ENCODE measurements at places on chromosomes 2 and 18. TPM values are rescaled to one million over a fixed set of nuclear protein-coding genes. Genes with fewer than 3 reads are reported as not detected.

Gene MC4R
- 0.16 TPM for polyA plus RNA-seq

Gene GPR45
- not detected for polyA plus RNA-seq

Gene EMILIN2
- polyA plus RNA-seq: 22.4 TPM

DNA sequence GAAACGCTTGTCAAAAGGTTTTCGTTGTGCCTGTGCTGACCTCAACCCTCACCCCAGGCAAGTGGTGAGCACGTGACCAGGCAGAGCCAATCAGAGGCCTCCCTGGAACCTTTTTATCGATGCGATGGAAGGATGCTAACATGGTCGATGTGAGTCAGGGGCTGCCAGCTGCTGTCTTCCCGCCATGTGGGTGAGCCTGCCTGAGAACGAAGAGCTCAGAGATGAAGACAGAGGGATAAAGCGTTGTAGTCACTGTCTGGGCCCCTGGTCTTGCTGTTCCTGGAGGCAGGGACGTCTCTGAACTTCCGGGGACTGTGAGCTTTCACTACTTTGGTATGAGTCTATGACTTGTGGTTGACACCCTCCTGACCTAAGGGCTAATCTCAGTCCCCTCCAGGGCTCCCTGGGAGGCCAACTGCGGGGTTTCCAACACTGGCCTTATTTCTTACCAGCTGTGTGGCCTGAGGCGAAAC is 18.6 kb downstream of the DNMT3A start:
- DNase-seq: no peak

DNA sequence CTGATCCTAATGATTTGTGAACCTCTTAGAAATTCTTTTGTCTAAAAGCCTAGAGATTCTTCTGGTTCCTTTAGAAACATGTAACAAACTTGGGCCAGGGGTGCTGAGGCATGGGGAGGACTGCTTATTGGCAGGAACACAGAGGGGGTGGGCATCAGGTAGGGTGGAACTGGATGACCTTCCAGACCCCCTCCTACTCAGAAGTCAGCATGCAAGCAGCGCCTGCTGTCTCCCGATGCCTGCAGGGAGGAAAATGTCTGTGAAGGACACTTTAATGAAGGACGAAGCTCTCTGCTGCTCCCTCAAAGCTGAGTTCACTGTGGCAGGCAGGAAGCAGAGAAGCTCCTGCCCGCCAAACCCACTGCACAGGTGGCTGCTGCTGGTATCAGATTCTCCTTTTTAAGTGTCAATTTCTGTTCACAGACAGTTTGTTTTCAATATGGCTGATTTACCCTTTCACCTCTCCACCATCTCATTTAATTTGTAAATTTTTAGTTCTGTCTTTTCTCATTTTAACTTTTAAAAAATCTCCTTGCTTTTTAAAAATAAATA is 19.4 kb downstream of the COA5 start:
- no peak for DNase-seq

Gene ZNF892
- polyA plus RNA-seq: 2.0 TPM

- DNase-seq: no peak
Observed at GRCh38 chr2:128310094-128310716, 8.5 kb downstream of the HS6ST1 start.

Gene MC5R
- polyA plus RNA-seq: 3.1 TPM

GRCh38 chr18:35581546-35581897 is at the start of gene GALNT1:
Gene GALNT1, plus strand, starts transcription at chr18:35581740. Its CDS starts 72,923 bp downstream, at chr18:35654663.
- DNase-seq: no peak

DNA sequence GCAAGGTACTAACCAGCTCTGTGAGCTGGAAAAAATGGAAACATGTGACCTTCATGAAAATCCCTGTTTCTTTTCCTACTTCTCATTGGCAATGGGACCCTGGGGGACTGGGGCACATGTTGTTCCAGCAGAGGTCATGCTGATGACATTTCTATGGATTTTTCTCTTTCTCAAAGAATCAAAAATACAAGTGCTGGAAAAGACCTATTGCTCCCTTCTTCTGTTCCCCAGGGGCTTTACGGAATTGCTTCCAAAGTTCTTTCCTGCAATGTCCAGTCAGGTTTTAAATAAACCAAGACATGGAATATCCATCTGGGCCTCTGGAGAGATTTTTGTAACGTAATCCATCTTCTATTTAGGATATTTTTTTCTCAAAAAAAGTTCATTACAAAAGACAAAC is 1006.1 kb upstream of the CELF4 start:
- no peak for DNase-seq

GRCh38 chr2:98580656-98581284 is 27.5 kb downstream of the COA5 start:
- no peak for DNase-seq

DNA sequence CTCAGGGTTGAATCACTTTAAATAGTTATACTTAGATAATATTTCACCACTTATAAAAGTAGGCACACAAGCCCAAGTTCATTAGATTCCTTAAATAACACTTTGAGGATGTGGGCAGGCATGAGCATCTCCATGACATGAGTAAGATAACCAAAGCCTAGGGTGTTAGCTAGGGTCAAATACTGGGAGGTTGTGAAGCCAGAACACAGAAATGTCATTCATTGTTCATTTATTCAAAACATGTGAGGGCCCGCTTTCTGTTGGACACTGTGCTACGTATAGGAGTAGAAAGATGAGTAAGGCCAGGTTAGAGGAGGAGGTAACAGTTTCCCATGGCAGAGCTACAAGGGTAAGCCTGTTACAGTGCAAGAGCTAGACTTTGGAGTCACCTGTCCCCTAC is 93.5 kb upstream of the NEDD4L start:
- no peak for DNase-seq

DNA sequence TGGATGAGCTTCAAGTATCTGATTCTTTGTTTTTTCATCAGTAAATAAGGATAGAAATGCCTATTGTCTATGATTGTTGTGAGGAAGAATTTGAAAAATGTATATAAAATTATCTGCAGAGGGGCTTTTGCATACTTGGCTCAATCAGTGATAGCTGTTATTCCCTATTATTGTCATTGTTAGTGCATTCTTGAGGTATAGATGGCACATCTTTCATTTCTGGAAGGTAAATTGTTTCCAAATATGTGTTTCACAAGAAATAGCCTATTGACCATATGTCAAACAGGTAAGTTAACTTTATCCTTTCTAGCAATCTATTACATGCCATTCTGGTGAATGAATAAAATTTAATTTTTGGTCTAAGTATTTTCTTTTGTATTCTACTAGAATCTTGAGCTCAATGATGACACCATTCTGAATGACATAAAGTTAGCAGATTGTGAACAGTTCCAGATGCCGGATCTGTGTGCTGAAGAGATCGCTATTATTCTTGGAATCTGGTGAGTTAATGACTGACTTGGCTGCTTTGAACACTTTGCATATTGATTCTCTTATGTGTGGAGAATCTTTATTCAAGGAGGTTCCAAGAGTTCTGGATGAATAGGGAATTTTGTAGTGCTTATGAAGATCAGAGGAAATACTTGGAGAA is 44.2 kb downstream of the TTC27 start:
- no peak for DNase-seq

- DNase-seq: no peak
Observed at GRCh38 chr2:27131429-27131828, 3.0 kb downstream of the PREB start.

Gene LYG1
- polyA plus RNA-seq: 2.8 TPM

Gene ZAP70
- polyA plus RNA-seq: 3.4 TPM

Gene TBR1
- polyA plus RNA-seq: not detected

Gene MLPH
- polyA plus RNA-seq: 1.0 TPM

Gene BCL2
- 13.1 TPM for polyA plus RNA-seq

DNA sequence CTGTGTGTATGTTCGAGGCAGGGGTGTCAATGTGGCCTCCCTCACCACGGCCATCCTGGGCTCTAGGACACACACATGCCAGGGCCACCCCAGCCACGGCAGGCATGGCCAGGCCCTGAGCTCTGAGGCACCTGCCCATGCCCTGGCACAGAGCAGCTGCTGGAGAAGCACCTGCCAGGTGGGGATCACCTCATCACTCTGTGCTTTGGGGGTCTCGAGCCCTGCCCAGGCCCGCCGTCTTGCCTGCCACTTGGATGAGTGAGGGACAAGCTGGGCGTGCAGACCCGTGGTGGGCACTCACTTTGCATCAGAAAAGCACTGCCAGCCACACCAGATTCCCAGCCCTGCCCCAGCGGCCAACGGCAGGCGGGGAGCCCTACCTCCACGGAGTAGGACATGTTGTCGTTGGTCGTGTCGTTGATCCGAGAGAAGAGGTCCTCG is 33.1 kb downstream of the KIF1A start:
- no peak for DNase-seq

GRCh38 chr2:230819433-230819832 is 45.3 kb upstream of the ITM2C start:
- no peak for DNase-seq

GRCh38 chr2:71691747-71692441 is 238.5 kb downstream of the DYSF start:
- no peak for DNase-seq

- DNase-seq: no peak
Observed at GRCh38 chr2:162330881-162331280, 12.4 kb upstream of the IFIH1 start.

GRCh38 chr2:1607971-1608688 is 136.2 kb downstream of the PXDN start:
- no peak for DNase-seq

DNA sequence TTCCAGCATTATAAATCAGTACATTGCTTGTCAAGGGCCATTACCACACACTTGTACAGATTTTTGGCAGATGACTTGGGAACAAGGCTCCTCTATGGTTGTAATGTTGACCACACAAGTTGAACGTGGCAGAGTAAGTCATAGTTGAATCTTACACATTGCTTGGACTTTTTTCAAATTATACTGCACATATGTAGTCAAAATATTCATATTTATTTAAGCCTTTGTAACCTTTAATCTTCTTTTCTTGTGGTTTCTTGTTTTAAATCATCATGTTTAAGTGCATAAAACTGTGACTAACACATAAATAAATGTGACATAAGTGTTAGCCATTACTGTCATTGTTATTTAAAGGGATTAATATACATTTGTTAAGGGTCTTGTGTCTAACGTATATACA is 52.1 kb upstream of the EPB41L5 start:
- DNase-seq: no peak

Gene EMX1
- 0.08 TPM for polyA plus RNA-seq

DNA sequence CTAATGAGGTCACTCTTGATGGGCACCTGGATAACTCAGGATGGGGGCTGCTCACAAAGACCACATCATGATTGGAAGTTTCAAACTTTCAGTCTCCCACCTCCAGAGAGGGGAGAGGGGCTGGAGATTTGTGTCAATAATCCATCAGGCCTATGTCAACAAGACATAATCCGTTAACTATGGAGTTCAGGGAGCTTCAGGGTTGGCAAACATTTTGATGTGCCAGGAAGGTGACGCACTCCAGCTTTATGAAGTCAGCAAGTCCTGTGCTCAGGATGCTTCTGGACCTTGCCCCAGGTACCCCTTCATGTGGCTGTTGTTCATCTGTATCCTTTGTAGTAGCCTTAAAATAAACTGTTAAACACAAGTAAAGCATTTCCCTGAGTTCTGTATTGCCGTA is 19.0 kb downstream of the SKA1 start:
- no peak for DNase-seq

Gene LBX2
- polyA plus RNA-seq: 1.2 TPM

Gene TMEM37
- 8.3 TPM for polyA plus RNA-seq

Gene CLEC4F
- polyA plus RNA-seq: 0.24 TPM

Gene UGT1A7
- not detected for polyA plus RNA-seq

Gene C1QL2
- not detected for polyA plus RNA-seq

GRCh38 chr2:139055202-139055601 is 275.0 kb upstream of the NXPH2 start:
- DNase-seq: no peak

Gene KCNG2
- polyA plus RNA-seq: 0.46 TPM

DNA sequence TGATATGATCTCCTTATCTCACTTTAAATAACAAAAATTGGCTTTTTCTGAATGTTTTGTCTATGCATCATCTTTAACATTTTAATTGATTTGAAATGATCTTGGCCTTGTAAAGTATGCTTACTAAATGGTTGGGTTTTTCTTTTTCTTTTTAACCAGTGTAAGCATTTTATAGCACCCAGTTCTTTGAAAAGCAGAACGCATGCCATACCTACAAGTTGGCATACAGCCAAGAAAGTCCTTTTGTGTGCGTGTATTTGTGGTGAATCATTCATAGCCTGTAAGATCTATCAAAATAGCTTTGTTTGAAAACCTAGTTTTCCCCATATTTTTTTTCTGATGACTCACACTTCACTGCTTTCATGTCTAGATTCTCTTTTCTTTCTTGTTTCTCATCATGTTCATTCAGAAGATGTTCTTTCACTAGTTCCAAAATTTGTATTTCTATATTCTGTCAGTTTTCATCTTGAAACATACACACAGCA is 4.1 kb upstream of the VRK2 start:
- no peak for DNase-seq

GRCh38 chr18:78771496-78772359 is 207.9 kb upstream of the SALL3 start:
- no peak for DNase-seq

DNA sequence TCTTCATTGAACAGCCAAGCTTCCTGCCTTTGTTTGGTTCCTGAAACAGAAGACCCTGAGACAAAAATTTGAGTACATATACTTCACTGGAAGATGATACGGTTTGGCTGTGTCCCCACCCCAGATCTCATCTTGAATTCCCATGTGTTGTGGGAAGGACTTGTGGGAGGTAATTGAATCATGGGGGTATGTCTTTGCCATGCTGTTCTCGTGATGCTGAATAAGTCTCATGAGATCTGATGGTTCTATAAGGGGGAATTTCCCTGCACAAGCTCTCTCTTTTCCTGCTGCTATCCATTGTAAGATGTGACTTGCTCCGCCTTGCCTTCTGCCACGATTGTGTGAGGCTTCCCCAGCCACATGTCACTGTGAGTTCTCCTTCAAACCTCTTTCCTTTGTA is 76.5 kb downstream of the BABAM2 start:
- DNase-seq: no peak

Gene DOK6
- 3.5 TPM for polyA plus RNA-seq

DNA sequence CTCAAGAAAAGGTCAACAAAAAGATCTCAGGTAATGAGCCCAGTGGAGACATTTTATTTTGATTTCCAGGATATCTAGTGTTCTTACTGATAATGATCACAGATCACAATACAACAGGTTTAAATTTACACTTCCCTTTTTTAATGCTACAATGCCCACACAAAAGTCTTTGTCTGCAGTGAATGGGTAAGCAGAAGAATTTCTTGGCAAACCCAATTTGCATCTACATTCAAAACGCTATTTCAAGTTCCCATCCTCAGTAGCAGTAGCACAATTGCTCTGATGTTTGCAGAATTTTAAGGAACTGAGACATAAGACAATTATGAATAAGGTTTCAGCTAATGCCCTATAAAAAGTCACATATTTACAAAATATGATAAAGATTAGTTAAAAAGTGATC is 929.4 kb upstream of the PIK3C3 start:
- DNase-seq: no peak

Gene FAP
- 58.1 TPM for polyA plus RNA-seq

- DNase-seq: no peak
Observed at GRCh38 chr18:24009651-24010333, 4.8 kb upstream of the TTC39C start.

DNA sequence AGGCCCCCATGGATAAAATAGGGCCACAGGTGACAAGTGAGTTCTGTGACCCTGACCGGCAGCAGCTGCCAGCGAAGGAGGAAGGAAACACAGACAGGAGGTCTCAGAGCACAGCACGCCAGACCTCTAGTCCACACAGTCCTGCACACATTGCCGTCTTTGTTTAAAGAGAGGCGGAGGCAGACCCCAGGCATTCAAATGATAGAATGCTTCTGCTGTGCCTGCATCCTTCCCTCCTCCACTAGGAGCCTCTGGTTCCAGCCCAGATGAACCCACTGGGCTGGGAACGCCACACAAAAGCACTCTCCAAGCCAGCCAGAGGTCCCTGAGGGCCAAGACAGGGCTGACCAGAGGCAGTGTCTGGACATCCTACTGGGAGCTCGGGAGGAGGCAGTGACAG is 118.7 kb downstream of the KLHL29 start:
- no peak for DNase-seq

Gene KCNE4
- polyA plus RNA-seq: 3.9 TPM

Data from forelimb muscle (tissue), 1 donor.